ENCODE measurements at places on chromosomes 3 and 15.

DNA sequence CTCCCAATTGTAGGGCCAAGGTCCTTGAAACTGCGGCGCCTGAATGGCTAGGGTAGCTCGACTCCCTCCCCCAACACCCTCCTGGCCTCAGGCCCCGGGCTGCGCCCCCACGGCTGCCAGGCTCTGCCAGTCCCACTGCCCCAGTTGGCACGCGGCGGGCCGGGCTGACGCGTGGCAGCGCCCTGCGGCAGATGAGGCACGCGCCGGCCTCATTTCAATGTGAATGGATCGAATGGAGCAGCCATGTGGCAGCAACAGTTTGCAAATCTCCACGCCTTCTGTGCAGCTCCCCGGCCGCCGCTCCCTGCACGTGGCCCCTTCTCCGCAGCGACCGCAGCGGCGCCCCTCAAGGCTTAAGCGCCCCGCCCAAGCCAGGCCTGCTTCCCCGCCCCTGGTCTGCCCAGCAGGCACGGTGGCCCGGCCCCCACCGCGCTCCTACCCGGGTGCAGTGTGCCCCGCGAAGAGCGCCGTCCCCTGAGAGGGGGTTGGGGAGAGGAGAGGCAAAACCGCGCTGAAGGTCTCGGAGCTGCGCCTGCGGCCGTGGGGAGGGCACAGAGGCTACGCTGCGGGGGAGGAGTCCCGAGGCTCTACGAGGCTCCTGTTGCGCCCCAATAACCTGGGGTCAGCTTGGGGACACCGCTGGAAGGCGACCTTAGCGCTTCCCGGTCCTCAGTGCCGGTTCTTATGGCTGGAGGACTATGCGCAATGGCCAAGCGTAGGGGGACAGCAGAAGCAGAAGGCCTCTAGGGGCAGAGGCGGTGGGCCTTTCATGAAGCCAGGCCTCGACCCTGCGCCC lies 3.1 kb upstream of the DLL4 start:
- DNase-seq = no peak

DNA sequence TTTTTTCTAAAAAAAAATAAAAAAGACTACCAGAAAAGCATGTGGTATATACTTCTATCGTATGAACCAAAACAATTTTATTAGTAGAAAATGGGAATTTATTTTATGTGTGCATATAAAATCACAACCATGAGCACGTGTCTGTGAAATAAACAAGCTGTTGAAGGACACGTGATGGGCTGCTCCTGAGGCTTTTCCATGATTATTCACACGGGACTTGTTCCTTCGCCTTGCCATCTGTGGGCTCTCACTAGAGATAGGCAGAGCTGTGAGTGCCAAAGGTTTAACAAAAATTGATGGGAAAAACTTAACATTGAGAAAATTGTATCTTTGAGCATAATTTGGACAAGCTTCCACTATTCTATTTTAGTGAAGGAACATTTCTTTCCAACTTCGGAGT lies 12.4 kb upstream of the ETV5 start:
- DNase-seq = no peak

DNA sequence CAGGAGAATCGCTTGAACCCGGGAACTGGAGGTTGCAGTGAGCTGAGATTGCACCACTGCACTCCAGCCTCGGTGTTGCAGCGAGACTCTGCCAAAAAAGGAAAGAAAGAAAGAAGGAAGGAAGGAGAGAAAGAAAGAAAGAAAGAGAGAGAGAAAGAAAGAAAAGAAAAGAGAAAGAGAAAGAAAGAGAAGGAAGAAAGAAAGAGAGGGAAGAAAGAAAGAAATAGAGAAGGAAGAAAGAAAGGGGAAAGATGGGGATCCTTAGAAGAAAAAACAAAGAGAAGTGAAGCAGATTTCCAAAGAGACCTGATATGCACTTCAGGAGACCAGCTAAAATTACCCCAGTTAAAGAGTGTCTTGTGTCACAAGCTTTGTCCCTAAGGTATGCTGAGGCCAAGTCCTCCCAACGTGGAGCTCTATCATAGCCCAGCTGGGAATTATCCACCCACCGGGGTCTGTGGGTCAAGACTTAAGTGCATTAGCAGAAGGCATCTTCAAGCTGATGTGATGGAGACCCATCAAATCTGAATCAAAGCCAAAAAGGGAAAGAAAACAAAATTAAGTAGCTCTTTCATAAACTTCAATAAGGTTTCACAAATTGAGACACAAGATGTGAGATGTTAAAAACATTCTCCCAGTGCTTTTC lies 17.8 kb upstream of the AKAP13 start:
- DNase-seq = no peak

DNA sequence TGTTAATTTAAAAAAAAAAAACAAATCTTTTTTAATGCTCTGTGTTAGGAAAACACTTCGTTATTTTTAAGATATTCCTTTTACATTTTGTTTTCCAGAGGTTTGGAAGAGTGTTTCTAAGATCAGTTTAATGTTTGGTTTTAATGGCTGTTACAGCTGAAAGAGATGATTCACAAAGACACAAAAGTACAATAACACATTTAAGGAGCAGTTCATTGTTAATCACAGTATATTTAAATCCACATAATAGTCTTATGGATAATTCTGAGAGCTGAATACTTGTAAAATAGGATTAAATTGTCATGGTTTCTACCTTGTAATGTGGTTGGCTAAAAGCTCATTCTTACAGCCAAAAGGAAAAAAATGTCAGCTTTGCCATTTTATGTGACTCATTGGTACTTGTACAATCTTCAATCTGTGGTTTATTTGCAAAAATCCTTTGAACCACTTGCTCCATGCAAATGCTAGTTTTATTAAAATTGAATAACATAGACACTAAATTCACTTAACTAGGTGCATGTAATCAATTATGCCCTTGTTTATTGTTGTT lies 426.4 kb downstream of the NLGN1 start:
- no peak for DNase-seq

DNA sequence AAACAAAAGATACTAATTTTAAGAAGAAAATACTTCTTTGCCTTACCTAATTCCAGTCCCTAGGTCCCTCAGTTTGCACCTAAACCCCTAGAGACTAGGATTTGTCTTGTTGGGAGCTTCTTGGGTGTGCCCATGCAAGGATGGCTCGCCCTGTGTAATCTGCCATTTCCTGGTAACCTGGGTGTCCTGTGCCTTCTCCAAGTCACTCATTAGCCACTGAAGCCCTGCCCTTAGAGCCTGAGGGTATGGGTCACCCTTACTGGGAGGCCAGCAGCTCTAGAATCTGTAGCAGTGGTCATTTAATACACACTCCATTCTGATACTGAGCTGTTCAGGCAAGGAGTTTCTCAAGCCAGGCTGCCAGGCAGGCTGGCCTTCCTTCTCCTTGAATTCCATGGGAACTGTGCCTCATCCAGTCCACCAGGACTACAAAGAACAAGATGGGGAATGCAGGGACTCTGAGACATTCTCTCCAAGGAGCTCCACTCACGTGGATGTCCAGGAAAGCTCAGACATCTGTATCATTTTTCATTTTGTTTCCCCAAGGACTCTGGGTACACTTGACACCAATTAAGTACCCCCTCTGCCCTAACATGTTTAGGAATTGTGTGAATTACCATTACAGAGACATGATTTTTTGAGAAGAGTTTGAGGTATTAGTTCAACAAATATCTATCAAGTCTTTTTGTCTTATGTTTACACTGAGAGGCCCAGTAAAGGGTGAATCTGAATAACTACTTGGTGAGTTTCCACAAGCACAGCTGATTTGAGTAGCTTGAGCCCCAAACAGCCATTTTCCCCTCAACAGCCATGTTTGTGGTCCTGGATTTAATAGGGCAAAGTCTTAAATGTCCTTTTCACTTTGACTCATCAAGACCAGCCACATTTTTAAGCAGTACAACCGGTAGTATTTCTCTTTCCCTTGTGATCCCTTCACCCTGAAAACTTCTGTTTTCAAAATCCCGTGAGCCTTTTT lies 52.6 kb downstream of the ARNT2 start:
- no peak for DNase-seq

GRCh38 chr3:13462822-13463221 lies 17.3 kb upstream of the HDAC11 start:
- DNase-seq = no peak

DNA sequence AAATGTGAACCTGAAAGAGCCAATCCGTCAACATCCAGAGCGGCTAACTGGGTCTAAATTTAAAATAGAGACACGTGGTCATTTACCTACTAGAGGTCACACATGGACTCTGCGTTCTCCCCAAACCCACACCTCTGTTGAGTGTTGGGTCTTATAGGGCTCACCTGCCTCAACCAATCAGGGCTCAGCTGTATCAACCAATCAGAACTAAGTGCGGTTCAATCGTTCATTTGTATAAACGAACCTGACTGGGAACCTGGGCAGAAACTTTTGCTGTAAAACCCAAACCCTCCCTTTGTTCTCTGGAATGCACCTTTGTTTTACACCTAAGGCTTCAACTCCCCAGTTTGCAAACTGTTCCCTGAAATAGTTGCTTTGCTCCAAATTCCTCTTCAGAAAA lies 8.9 kb downstream of the DNAAF4 start:
- no peak for DNase-seq

DNA sequence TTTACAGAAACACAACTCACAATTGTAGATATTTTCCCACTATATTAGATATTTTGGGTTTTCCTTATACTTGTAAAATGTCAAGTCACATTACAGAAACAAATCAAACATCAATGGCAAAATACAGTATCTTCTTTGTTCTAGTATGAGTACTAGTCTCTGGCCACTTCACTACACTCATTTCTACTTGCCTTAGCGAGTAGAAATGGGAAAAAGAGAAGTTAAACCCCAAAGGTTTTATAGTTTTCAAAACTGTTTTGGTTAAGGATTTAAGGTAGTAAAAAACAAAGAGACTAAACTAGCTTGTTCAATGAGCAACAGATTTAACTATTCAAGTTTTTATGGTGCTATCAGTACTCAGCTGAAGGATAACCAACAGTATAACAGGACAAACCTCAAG lies 81.7 kb downstream of the BTD start:
- DNase-seq = no peak

- no peak for DNase-seq
Measured at GRCh38 chr3:187150186-187150585, 10.9 kb upstream of the RPL39L start.

GRCh38 chr3:151112731-151113130 lies 27.3 kb downstream of the MED12L start:
- no peak for DNase-seq

- no peak for DNase-seq
Measured at GRCh38 chr3:124792341-124793040, 62.2 kb downstream of the UMPS start.

DNA sequence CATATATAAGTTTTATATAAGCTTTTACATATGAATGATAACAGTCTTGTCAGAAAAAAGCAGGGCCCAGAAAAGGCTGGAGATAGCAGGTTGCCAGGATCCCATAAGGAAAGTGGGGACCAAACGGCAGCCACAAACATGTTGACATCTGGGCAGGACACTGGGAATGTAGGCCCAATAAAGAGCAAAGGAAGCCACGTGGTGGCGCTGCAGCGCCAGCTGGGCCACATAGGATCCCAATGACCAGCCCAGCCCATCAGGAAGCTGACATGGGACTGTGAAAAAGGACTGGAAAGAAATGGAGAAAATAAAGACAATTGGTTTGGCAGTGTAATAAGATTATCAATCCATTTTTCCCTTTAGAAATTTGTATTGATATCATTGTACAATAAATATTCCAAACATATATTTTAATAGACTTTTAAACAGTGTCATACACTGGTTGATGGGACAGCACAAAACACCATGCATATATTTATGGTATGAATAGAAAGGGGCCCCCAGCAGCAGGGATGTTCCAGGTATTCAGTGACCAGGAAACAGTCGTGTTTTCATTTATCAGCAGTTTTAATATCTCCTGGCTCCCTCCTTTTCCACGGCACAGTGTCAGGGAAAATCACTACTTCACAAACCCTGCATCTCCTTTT lies 89.0 kb upstream of the STRIT1 start:
- DNase-seq = no peak

- no peak for DNase-seq
Measured at GRCh38 chr3:144431134-144431533, 459.5 kb downstream of the DIPK2A start.

DNA sequence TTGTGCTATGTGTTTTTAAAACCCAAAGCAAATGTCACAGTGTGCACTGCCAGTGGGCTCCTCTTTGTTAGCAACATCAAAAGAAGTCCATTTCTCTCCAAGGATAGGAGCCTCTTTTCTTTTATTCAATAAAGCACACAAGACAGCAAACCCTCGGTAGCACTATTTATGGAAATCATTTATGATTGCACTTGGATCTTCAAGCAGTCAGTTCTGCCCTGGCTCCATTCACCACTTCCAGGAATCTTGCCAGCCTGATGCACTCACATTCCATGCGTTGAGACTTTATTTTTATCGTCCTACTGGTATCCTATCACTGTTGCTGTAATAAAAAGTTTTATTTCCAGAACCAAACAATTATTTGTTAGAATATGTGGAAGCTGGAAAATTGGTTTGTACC lies 412.1 kb downstream of the TBL1XR1 start:
- DNase-seq = no peak

DNA sequence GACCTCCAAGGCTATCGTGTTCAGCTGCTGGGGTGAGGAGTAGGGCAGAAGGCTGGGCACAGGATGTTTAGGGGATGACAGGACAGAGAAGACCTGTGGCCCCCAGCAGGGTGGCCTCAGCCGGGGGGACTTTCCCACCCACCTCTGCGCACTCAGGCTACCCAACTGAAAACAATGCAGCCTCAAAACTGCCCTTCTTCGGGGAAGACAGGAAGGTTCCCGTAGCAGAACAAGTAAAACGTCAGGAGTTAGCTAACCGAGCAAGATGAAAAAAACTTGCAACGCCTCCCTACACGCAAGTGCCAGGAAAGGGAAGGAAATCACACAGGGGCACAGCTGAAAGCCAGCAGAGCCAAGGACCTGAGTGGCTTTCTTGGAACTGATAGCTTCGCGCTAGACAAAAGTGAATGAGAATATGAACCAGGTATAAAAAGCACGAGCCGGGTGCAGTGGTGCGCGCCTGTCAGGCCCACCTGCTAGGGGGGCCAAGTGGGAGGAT lies 38.4 kb upstream of the FURIN start:
- DNase-seq = peak; percentile 65

- no peak for DNase-seq
Measured at GRCh38 chr3:153910387-153910786, 210.8 kb upstream of the ARHGEF26 start.

- DNase-seq = no peak
Measured at GRCh38 chr3:197881270-197881969, 68.6 kb upstream of the RPL35A start.

- no peak for DNase-seq
Measured at GRCh38 chr15:79673416-79674123, 223.2 kb downstream of the MTHFS start.

GRCh38 chr3:44048949-44049348 lies 192.7 kb upstream of the TOPAZ1 start:
- no peak for DNase-seq

DNA sequence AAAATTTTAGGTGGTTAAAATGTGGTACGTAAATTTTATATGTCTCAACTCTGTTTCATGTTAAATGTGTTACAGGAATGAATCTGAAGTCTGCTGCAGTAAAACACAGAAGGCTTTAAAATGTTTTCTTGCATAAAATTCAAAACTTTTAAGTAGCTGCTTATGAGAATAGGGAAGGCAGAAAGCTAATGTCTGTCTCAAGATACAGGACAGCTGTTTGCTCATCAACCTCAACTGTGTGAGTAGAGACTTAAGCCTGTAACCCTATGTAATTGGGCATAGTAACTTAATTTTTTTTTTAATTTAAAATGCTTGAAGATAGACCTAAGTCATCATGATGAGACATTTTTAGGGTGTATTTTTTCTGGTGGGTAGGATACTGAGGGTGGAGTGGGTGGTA lies 38.9 kb downstream of the ZFAND6 start:
- DNase-seq = no peak

- DNase-seq = no peak
Measured at GRCh38 chr3:44899683-44900367, 25.4 kb downstream of the TGM4 start.
